ENCODE measurements at places on chromosomes 11 and 22. TPM values are rescaled to one million over a fixed set of nuclear protein-coding genes. Genes with fewer than 3 reads are reported as not detected.

The OSM gene
- total RNA-seq, result 74.7 TPM

The PLEKHB1 gene
- total RNA-seq, result 12.6 TPM

The DSCAML1 gene
- 0.02 TPM for total RNA-seq

The GCAT gene
- 10.4 TPM for total RNA-seq

DNA sequence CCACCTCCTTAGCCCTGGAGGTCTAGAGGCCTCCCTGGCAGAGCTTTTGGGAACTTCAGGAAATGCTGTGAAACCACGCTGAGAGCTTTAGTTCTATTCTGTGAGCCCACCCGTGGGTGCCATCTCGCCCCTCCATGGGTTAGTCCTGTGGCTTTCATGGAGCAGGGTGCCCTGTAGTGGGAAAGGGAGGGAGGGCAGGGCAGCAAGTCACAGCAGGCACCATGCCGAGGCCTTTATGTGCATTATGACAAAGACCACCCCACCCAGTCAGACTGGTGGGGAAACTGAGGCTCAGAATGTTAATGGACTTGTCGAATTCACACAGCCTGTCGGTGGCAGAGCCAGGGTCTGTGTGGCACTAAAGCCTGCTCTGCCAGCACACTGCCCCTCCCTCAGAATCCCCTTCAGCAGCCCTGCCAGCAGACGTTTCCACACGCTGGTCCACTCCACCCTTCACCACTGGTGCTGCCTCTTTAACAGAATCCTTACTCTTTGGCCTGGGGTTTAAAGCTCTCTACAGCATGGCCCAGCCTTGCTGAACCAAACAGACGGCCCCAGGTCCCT is 13.4 kb downstream of the TMPRSS13 start:
- no peak for DNase-seq

- peak; percentile 62 for DNase-seq
Measured at GRCh38 chr11:73350908-73351636, 25.1 kb upstream of the RELT start.

DNA sequence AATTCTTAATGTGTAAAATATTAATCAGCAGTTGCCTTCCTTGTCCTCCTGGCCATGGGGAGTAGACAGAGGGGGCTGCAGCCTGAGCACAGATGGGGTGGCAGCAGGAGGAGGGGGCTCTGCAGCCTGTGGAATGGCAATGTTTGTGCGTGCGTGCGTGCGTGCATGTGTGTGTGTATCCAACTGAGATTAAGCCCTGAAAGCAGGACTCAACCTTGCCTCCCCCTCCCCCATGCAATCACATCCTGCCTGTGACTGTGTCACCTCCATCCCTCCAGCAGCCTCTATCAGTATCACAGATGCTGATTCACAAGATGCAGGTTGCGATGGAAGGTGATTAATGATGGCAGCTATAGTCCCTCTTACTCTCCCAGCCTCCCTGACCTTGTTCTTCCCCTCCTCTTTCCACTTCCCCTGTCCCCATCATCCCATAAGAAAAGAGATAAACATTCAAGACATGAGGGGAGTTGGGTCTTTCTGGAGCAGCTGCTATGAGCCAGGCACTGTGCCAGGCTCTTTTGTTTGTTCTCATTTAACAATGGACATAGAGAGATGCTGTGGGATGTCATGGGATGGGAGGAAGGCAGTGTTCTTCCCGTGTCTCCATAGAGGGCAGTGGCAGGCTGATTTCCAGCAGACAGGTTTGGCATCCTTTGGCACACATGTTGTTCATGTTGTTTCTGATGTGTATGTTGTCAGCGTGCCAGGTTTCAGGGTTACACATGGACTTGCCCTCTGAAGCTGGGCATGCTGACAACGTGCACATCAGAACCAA is 43.8 kb upstream of the NECTIN1 start:
- DNase-seq, result no peak

DNA sequence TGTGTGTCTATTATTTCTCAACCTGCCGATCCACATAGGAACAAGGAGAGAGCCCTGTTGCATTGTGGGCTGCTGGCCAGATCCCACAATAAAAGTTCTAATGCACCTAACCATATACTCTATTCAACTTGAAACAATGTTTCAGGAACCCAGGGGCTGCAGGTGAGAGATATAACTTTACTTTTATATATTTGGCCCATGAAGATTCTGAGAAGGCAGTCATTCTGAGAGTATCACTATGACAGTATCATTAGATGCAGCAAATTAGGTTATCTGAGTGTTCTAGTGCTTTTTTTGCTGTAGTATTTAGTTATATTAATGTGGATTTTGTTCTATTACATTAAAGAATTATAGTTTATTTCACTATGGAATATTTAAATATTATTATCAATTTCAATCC is 655.1 kb upstream of the ARHGAP42 start:
- DNase-seq, result no peak

GRCh38 chr11:80349997-80350396 is 909.2 kb upstream of the TENM4 start:
- DNase-seq, result no peak

- DNase-seq, result peak; percentile 73
Measured at GRCh38 chr11:76208438-76209374, 2.4 kb upstream of the WNT11 start.

DNA sequence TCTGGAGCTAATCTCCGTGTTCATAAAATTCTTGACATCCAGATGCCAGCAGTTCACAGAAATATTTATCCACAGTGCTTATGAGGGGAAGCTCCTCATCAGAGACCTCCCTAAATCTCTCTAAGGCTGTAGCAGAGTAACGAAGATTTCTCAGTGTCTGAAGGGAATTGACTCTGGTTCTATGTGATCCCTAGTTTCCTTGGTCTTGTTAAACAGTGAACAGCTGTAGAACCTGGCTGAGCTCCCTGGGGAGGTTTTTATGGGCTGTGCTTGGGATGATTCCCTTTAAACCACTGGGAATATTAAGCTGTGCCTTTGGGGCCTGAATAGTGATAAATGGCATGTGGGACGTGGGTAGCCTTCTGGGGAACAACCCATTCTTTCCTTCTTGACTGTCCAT is 43.7 kb upstream of the ARHGAP20 start:
- no peak for DNase-seq

DNA sequence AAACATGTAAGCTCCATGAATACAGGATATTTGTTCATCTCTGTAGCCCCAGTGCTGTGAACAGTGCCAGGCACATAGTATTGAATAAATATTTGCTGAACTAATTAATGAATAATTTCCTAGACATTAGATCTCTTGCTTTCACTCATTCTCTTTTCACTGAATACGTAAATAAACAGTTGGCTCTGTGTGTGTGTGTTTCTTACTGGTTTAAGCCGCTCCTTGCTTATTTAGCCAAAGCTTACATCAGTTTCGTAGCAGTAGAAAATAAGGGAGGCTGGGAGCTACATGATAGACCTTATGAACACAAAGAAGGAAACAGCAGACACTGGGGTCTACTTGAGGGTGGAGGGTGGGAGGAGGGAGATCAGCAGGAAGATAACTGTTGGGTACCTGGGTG is 17.2 kb downstream of the KREMEN1 start:
- no peak for DNase-seq

DNA sequence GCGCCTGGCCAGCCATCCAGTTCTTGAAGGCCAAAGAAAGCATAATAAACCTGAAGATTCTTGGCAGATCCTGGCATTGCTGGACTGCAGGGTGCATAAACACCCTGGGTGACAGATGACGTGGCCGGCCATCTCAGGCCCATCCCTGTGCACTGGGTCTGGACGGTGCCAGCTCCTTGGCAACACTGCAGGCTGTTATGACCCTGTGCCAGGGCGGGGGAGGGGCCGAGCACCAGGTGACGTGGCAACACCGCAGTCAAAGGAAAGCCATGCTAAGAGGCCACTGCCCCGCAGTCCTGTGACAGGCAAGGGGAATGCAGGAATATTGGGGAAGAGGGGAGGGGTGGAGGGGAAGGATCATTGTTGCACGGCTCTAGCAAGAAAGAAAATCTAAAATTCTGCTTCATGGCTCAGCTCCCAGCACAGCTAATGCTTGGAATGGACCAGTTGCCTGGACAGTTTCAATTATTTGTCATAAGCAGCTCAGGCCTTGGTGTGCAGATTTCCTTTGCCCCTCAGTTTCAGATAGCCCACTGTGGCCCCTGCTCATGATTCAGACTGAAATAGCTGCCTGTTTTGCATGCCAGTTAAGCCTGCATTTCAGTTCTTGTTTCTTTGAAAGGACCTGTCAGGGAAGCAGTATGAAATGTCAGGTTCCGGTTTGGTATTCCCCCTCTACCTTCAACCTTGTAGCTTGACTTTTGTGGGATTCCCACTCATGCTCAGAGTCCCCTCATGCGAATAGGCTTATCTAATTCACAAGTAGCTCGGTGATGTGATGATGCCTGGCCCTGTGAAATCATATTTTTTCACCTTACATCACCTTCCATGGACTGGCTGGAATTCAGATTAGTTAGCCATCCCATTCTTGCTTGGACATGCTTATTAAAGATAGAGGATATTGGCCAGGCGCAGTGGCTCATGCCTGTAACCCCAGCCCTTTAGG is 29.7 kb upstream of the DDX6 start:
- DNase-seq, result no peak

DNA sequence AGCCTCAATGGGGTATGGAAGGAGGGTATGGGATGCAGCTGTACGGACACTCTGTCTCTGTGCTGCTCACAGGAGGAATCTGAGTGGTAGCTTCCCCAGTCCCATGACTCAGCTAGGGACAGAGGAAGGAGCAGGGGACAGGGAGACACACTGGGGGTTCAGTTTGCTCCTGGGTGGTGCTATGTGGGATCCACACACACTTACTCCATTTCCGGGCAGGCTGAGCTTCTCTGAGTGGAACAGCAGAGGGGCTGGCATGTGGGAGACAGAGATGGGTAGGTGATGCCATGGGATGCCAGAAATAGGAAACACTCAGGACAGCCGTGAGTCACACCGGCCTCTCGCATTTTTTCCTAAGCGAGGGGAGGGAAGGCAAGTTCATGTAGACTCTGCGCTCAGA is 59.2 kb upstream of the KIRREL3 start:
- no peak for DNase-seq

DNA sequence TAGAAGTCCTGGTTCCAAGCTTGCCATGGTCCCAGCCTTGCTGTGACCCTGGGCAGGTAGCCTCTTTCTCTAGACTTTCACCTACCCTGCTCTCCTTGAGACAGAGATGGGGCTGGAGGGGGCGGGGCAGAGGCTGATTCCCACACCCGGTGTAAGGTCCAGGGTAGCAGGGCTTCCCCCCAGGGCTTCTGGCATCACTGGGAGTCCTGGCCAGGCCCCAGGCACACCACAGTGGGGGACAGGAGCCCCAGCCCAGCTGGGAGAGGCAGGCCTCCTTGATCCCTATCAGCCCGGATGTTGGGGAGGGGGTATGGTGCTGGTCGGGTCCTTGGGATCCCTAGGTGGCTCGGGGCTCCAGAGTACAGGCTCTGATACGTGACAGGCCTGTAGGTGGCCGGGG is 1.7 kb upstream of the NUDT8 start:
- DNase-seq, result no peak

DNA sequence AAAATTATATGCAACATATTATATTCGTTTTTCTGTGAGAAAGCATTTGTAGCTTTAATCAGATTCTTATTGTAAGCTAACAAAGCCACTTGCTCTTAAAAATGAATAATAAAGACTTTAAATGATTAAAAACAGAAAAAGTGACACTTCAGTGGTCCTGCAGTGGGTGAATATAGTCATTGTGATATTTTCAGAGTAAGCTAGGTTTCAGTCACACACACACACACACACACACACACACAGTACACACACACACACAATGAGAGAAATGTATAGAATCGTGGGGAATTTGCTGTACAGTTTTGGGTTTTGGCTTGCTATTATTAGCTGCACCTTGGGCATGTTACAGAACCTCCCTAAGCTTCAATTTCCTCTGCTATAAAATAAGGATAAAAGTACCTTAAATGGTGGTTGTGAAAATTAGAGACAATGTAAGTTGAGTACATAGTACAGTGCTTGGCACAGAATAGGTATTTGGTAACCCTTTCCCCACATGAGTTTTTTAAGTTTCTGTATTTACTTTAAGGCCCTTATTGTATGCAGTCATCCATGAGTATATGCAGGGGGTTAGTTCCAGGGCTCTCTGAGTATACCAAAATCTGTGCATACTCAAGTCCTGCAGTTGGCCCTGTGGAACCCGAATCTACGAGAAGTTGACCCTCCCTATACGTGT is 39.8 kb downstream of the CSTPP1 start:
- no peak for DNase-seq

DNA sequence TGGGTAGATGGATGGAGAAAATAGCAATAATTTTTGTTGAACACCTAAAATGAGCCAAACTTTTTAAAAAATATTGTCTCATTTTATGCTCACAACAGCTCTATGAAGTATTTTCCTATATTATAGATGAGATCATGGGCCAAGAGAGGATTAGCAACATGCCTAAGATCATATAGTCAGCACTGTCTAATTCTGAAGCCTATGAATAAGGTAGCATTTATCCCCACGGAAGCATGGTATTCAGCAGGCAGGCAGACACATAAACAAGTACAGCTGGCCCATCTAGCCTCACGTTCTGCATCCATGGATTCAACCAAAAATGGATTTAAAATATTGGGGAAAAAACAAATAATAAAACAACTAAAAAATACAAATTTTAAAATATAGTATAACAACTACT is 21.9 kb upstream of the RAB30 start:
- DNase-seq, result no peak

DNA sequence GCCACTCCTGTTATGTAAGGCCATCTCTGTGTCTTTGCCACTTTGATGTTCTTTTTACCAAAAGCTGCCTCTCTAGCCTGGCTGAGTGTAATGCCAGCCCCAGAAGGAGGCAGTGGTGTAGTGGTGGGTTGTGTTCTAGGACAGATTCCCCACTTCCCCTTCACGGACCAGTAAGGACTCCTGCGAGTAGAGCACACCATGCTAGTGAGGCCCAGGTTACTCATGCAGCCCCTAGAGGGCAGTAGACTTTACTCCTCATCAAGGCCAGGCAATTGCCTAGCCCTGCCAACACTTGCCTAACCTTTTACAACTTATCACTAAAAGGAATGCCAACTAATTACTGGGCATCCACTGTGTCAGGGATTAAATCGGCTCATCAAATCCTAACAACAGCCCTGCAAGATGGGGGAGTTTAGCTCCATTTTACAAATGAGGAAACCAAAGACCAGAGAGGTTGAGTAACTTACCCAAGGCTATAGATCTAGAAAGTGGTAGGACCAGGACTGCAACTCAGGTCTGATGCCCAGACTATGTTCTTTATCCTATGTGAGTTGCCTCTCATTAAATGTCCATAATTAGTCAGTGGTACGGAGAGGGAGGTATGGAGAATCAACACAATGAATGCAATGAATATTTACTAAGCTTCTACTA is 75.3 kb downstream of the APIP start:
- DNase-seq, result peak; percentile 42

GRCh38 chr22:48782811-48783511 is 1044.7 kb downstream of the BRD1 start:
- no peak for DNase-seq

DNA sequence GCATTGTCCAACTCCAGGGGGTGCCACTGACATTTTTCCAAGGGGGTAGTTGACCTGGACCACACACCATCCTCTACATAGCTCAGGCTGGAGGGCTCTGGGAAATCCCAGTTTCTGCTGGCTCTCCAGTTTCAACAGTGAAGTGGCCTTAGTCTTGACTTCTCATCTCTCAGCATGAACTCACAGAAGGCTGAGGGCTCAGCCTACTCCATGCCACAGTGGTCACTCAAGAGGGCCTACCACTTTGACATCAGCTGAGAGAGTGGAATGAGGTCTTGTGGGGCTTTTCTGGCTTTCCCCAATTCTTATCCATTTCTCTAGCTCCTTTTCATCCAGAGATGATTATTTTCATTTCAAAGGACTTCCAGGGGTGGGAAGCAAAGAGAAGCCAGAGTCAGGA is 7.4 kb downstream of the HTR3A start:
- no peak for DNase-seq

GRCh38 chr22:32661737-32662586 is 139.5 kb upstream of the TIMP3 start:
- DNase-seq, result no peak

All from activated CD4-positive, alpha-beta T cell treated with anti-CD3 and anti-CD28 coated beads, Interleukin-2, amount 10 ng/mL, durations not matched to agents 7 days and 5 days (primary cell).